ENCODE measurements at places on chromosomes 1 and 21.

- DNase-seq = peak; percentile 76
Observed at GRCh38 chr1:40668769-40669525, 3.5 kb upstream of the RIMS3 start.

DNA sequence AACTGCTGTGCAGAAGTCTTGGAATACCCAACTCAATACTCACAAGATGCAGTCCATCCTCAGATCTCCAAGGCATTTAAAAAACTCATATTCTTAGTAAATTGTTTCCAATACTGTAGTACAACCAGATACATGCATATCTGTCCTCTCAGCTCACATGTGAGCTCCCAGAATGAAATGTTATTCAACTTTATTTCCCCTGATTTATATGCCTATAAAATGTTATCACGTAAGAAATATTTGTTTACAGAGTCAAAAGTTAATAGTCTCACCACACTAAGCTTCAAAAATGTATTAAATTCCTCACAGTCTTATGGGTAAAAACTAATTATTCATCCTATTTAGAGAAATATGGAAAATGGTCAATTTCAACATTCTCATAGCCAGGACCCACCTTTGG, 56.6 kb downstream of the LTN1 start:
- DNase-seq = no peak

DNA sequence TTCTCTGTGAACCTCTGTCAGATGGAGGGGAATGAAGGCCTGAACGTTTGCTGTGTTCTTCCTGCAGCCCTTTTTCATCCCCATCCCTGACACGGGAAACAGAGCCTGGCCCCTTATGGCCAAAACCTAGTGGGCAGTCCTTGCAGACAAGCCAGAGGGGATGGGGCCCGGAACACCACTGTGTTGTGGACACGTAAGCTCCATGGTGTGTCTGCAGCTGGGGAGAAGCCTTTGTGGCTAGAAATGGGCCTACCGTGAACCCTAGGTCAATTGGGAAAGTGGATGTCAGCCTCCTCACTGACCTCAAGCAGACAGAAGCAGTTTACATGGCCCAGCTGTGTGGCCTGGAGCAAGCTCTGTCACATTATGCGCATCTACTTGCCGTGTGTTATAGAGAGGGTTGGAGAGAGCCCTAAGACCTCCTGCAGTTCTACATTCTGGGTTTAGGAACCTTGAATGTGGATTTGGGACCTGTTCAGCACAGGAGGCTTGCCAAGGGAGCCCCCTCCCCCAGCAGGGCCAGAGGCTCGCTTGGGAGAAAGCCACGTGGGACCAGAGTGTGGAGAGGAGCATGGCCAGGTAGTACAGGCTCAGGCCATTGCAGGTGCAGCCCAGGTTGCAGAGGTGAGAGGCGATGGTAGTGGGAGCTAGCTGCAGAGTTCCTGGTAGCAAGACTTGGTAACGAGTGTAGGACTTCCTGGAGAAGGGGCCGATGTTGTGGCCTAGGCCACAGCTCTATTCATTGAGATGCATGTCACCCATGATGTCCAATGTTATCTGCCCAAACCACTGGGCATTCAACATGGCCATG, 20.7 kb downstream of the PARS2 start:
- DNase-seq = no peak

- DNase-seq = peak; percentile 63
Observed at GRCh38 chr1:217630711-217631591, at the start of the genes GPATCH2 and SPATA17. TSS of gene GPATCH2 (minus strand) at chr1:217631090. CDS start at chr1:217630971, 119 bp downstream. TSS of gene SPATA17 (plus strand) at chr1:217631344. CDS start at chr1:217631379, 35 bp downstream.

DNA sequence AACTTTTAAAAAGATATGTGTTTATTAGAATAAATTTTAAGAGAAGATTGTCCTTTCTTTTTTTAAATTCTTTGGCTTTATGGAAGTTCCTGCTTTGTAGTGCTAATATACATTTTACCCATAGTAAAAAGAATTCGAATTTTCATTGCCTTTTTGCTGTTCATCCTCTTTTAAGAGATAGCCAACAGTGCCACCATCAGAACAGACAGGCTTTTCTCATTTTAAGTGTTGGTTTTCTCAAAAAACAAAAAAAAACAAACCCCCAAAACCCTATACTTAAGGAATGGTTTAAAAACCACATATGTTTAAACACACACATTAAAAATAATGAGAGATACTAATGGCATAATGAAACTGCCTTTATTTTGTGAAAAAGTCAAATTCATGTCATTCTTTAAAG, 118.8 kb downstream of the NEK7 start:
- DNase-seq = no peak

DNA sequence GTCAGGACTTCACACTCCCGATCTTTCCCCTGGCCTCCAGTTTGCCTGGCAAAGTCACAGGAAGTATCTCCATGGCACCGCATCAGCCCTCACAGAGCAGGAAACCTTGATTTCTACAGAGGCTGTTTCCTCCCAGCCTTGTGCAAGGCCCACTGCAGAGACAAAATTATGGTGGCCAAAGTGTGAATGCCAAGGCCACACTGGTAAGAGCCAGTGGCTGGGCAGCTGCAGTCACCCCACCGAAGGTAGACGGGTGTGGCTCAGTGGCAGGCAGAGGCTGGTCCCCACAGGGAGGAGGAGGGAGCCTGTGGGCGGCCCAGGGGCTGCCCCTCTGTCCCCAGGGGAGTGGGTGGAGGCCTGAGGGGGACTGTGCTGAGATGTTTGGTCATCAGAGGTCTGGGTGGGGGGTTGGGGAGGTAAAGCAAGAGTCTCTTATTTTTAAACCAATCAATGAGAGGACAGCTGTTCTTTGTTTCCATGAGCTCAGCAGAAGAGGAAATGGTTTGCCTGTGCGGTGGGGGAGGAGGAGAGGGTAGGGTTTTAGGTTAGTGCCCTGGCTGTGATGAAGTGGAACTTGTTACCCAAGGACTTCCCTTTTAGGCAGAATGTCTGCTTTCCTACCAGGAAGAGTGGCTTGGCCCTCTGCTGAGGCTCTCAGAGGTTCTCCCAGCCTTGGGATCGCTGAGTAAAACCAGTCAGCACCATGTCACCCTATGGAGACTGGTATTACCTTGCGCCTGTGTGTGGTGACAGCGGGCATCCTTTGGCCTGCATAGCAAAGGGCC, 18.0 kb upstream of the BTG2 start:
- peak; percentile 52 for DNase-seq

GRCh38 chr1:41557751-41558455, 73.4 kb upstream of the EDN2 start:
- no peak for DNase-seq

All from T-helper 17 cell (primary cell).